ENCODE measurements at places on chromosomes 7 and 10.

GRCh38 chr10:22690158-22690557 lies 24.2 kb downstream of the PIP4K2A start:
- no peak for DNase-seq

GRCh38 chr10:122021828-122022227 lies 32.9 kb downstream of the TACC2 start:
- DNase-seq, result no peak

- peak; percentile 95 for DNase-seq
Measured at GRCh38 chr7:13850185-13850752, 139.2 kb downstream of the ETV1 start.

GRCh38 chr10:35352512-35352911 lies 16.2 kb downstream of the CCNY start:
- no peak for DNase-seq

- no peak for DNase-seq
Measured at GRCh38 chr10:77080361-77081027, 557.1 kb downstream of the KCNMA1 start.

- no peak for DNase-seq
Measured at GRCh38 chr10:103551619-103552602, 58.4 kb downstream of the NEURL1 start.

GRCh38 chr7:94190599-94191061 lies 186.5 kb upstream of the BET1 start:
- DNase-seq, result peak; percentile 96

DNA sequence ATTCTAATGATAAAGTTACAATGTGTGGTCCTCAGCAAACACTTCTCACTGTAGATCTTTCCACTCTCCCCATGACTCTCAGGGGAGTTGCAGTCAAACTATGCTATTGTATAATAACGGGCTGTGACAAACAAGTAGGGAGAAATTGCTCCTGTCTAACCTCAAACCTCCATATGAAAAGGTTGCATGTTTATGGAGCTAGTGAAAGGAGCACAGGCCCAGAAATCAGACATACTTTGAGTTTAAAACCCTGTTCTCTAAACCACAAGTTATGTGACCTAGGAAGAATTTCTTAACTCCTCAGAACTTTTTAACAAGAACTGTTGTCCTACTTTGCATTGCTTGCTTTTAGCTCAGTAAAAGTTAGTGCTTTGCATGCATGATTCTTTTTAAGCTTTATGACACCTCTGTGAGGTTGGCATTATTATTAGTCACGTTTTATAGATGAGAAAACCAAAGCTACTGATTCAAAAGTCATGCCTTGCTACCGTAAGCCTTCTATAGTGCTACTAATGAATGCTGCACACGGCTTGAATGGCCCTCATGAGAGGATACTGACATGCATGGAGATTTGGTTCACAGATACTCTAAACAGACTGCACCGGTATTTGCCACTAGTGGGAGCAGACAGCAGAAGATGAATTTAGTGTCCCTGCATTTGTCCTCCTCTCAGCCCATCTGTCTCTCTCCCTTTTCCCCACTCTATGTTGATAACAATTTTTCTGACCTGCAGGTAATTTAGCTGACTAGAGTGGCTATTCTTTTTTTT lies 129.5 kb upstream of the PCGF5 start:
- DNase-seq, result no peak

DNA sequence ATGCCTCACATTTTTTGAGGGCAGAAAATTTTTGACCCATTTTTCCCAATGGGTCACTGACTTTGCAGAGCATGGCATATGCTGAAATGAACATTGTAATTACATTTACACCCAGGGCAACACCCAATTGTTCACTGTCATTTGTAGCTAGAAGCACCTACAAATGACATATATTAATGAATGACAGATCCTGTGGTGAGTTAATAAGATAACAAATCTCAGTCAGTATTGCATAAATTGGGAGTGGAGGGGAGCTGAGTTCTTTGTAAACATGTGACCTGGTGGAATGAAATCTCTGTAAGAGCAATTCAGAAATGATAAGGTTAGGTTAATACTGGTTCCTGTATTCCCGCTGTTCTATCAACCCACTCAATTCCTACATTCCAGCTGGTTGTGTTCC lies 255.1 kb upstream of the LRRN3 start:
- DNase-seq, result no peak

- DNase-seq, result no peak
Measured at GRCh38 chr10:116476461-116476860, 48.8 kb downstream of the PNLIPRP3 start.
